ENCODE measurements at places on chromosomes 7 and 10.

DNA sequence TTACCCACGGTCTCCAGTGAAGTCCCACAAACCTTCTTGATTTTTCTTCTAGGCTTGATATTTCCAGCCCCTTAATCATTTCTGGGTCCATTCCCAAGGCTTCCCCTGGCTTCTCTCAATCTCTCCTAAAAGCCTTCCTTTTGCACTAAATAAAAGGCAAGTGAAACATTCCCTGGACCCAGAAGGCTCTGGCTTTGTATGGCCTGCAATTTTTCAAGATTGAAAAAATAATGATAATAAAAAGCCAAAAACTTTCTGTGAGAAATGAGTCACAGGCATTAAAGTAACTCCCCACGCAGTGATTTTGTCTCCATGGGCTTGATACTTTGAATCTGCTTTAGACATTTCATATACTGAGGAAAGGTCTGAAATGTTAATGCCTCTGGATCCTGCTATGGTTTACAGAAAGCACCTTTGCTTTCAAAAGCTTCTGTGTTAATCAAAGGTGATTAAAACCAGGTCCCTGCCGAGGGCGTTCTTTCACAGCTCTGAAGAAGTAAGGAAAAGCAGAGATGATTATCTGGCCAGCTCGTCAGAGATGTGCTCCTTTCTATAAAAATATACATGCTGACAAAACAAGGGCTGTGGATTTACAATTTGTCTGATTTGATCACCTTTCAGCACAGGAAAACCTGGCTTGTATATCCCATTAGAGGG lies 118.9 kb upstream of the TMEM72 start:
- DNase-seq: no peak

- no peak for DNase-seq
Measured at GRCh38 chr10:48520184-48520506, 84.7 kb downstream of the ARHGAP22 start.

DNA sequence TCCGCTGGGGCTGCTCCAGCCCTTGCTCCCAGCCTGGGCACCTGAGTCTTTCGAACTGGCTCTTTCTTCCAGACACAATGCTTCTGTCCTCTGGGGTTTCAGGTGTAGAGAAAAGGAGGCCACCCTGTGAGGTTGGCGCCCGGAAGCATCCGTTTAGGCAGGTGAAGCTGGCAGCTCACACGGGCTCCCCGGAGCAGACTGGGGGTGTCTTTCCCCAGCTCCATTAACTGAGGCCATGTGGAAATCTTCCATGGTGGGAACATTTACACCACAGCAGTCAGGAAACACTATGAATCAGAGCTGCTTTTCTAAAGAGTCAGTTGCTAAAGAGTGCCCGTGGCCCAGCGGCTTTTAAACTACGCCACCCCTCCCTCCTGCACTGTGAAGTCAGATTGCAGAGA lies 29.2 kb downstream of the PRKAG2 start:
- no peak for DNase-seq

- DNase-seq: no peak
Measured at GRCh38 chr7:48691788-48692187, 232.6 kb upstream of the CDC14C start.

GRCh38 chr7:22375359-22376048 lies 18.6 kb upstream of the RAPGEF5 start:
- DNase-seq: no peak

DNA sequence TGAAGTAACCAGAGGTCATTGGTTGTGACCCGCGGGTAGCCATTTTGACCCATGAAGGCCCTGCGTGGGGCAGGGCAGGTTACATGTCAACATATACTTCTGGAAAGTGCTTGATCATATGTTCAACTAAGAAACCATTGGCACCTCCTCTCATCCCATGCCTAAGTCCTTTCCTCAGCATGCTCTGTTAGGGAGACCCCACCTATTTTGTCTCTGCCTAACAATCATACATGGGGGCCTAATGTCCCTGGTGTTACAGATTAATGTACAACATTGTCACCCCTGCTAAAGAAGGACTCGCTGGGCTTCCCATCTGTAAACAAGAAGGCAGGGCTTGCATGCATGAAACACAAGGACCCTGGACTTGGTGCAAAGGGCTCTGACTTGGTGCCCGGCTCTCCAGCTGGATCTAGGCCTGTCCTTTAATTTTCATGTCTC lies 133.7 kb upstream of the TNS3 start:
- DNase-seq: no peak

Measured in T-helper 22 cell (primary cell).